ENCODE measurements at places on chromosomes 6 and 20. TPM values are rescaled to one million over a fixed set of nuclear protein-coding genes. Genes with fewer than 3 reads are reported as not detected.

The PSMB8 gene
- total RNA-seq, result 127 TPM

The GPSM3 gene
- total RNA-seq, result 194 TPM

DNA sequence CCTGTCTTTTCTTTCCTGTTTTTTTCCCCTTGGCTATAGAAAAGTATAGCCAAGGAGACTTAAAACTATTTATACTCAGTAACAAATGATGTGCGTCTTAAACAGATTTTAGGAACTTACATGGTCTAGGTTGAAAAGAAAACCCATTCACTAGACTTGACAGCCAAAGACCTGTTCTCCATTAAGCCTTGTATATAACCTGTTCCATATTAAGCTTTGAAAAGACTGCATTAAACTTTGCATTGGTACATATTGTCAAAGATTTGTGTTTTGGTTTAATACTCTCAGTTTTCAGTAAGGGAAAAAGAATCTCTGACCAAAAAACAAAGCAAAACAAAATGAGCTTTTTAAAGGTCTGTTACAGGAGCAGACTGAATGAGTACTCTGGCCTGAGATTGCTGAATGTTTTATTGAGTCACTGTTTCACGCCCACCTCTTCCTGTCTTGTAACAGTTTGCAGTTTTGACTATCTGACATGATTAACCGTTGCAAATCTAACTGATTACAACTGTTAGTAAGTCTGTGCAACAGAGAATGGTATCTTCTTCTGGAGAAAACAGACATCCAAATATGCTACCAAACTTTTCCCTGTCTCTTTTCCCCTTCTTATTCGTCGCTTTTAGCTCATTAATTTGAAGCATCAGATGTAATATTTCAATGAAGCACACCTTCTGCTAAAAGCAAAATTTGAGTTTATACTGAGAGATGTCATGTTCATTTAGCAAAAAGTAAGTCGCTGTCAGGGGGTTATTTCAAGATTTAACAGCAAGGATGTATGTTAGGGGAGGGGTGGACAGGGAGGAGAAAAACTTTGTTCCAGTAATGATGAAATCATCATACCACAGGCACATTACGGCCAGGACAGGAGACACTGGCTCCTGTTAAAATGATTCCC, 59.1 kb upstream of the SUPT3H start:
- H3K36me3 ChIP-seq, result no peaks in the 10 kb centered on the region
- H3K4me3 ChIP-seq, result no peak overlapping the region
- no peak for DNase-seq
- H3K27ac ChIP-seq, result no peak overlapping the region
- H3K27me3 ChIP-seq, result no peaks in the 10 kb centered on the region

DNA sequence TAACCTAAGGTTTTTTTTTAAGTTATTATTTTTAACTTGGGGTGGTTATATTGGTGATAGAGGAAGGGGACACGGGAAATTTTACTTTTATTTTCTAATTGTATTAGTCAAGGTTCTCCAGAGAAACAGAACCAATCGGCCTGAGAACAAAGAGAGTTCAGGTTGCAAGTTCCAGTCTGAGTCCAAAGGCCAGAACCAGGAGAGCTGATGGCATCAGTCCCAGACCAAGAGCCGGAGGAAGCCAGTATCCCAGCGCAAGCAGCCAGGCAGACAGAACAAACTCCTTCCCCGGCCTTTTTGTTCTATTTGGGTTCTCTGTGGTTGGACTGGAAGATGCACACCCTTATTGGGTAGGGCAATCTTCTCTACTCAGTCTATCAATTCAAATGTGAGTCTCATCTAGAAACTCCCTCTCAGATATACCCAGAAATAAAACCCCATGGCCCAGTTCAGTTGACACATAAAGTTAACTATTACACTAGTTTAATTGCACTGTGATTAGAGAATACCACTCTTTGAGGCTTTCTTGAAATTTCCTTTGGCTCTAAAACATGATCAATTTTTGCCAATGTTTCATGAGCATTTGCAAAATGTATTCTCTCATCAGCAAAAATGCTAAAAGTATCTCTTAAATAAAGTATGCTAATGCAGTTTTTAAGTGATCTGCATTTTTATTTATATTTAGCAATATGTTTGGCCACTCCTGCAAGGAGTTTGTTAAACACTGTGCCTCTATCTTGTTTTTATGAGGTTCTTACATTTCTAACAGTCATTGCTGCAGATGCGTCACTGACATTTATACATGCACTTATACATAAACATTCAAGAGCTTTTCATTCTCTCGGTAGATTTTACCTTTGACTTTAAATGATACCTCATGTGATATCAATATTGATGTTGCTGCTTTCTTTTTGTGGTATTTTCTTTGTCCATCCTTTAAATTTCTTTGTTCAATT, 103.2 kb upstream of the SSTR4 start:
- no peak overlapping the region for H3K27ac ChIP-seq
- H3K4me3 ChIP-seq, result no peak overlapping the region
- H3K27me3 ChIP-seq, result no peaks in the 10 kb centered on the region
- no peaks in the 10 kb centered on the region for H3K4me1 ChIP-seq
- H3K36me3 ChIP-seq, result no peaks in the 10 kb centered on the region

All from B cell (primary cell).